PC-9 (cell line): ENCODE measurements at places on chromosomes 11 and 22.

GRCh38 chr11:47366020-47366490 lies 12.3 kb downstream of the SPI1 start:
- no peak for DNase-seq

- no peak for DNase-seq
Measured at GRCh38 chr11:91608677-91609076, 615.9 kb upstream of the FAT3 start.

DNA sequence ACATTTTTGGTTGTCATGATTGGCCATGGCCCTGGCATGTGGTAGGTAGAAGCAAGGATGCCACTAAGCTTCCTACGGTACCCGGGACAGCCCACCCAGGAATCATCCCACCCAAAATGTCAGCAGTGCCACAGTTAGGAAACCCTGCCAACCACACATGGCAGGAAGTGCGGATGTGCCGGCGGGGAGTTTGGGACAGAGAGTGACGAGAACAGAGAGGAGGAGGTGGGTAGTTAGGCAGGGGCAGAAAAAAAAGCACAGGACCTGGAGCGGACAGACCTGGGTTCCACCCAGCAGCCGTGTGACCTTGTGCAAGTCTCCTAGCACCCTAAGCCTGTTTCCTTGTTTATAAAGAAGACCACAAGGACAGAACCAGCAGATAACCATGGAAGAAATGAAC lies 3.3 kb downstream of the SPI1 start:
- DNase-seq = no peak

GRCh38 chr11:47360341-47360740 lies 7.8 kb upstream of the MYBPC3 start:
- no peak for DNase-seq

- DNase-seq = peak; percentile 70
Measured at GRCh38 chr22:35379146-35379993, 1.5 kb upstream of the HMOX1 start.

GRCh38 chr11:27331981-27332380 lies 31.0 kb downstream of the CCDC34 start:
- DNase-seq = no peak

GRCh38 chr11:57248780-57249383 lies 11.8 kb upstream of the APLNR start:
- DNase-seq = peak; percentile 63

- no peak for DNase-seq
Measured at GRCh38 chr11:6260207-6260726, 629 bp downstream of the CCKBR start.

GRCh38 chr22:37842015-37842793 lies 1.9 kb downstream of the ANKRD54 start:
- no peak for DNase-seq
